ENCODE measurements at places on chromosomes 12 and 14.

- no peak for DNase-seq
Observed at GRCh38 chr14:30362369-30363218, 196.4 kb upstream of the G2E3 start.

GRCh38 chr12:39553476-39553875 is 66.1 kb downstream of the ABCD2 start:
- DNase-seq: no peak

GRCh38 chr12:120586206-120586605 is 5.0 kb upstream of the POP5 start:
- DNase-seq: no peak

DNA sequence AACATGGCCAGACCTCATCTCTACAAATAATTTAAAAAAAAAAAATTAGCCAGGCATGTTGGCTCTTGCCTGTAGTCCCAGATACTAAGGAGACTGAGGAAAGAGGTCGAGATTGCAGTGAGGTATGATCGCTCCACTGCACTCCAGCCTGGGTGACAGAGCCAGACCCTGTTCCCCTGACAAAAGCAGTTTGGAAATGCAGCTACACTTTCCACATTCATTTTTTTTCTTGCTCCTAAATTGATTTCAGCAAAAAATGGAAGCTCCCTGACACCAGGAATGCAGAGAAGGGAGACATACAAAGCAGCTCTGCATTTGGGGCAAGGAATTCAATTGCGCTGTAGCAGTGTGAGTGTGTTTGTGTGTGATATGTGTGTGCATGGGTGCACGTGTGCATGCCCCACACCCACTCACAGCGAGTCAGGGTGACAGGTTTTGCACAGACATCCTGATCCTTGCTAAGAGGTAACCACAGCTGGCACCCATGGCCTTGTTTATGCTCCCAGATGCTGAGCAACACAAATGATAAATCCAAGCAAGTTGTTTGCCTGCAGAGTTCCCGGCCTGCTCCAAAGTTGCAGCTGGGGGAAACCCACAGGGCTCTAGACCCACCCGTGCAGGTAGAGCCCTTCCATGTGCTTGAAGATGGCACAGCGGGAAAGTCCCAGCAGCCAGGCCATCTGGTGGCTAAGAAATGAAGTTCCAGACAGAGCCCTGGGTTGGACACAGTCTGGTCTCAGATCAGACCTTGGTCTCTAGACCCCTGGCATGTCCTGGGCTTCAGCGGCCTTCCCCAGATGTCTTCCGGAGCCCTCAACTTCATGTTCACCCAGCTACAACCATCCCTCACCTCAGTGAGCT is 25.9 kb upstream of the BDKRB2 start:
- no peak for DNase-seq

- no peak for DNase-seq
Observed at GRCh38 chr14:76201162-76201561, 49.4 kb downstream of the GPATCH2L start.

DNA sequence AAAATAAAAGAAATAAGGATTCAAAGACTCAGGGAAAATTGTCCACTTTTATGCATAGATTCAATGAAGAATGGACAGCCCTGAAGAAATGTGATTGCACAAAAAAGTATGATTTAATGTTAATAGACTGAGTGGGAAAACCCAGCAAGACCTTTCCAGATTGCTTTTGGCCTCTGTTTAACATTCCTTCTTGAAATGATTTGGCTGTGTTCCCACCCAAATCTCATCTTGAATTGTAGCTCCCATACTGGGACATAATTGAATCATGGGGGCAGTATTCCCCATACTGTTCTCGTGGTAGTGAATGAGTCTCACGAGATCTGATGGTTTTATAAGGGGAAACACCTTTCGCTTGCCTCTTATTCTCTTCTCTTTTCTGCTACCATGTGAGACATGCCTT is 1316.9 kb upstream of the SEL1L start:
- DNase-seq: no peak

GRCh38 chr14:101167428-101167827 is 263.9 kb upstream of the RTL1 start:
- DNase-seq: no peak
